ENCODE measurements at places on chromosomes 7 and 10.

DNA sequence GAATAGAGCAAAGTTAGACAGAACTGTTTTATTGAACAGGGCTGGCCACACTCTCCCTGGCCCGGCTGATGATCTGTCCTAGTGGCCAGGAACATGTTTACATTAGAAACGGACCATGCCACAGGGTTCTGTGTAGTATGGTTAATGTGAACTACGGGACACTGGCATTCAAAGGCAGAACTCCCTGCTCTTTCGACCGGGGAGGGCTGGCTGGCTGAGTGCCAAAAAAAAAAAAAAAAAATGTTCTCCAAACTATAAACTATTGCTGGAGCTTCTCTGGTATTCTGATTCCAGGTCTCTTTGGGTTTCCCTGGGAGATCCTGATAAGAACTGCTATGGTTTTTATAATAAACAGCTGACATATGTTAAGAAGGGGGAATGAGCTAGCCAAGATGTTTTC, 1262.6 kb upstream of the SORCS1 start:
- DNase-seq, result no peak

DNA sequence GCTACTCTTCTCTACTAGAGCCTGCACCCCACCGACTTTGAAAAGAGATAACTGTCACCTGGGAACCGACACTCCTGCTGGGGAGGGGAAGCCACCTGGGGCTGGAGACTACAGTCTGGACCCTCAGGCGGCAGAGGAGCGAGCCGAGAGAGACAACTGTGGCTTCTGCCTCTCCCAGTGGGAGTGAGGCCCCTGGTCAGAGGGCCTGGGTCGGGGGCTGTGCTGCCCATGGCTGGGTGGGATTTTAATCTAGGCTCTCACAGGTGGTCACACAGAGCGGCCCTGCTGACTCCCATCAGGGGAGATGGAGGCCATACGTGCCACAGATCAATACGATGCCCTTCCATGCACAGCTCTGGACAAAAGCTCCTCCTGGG, 372.1 kb downstream of the DNAJB6 start:
- DNase-seq, result no peak

GRCh38 chr10:48194830-48195229, 79.7 kb downstream of the FRMPD2 start:
- DNase-seq, result no peak

- DNase-seq, result no peak
These were observed 70.9 kb downstream of the AMZ1 start for GRCh38 chr7:2758673-2759616.

GRCh38 chr7:1170741-1171501, 10.9 kb upstream of the ZFAND2A start:
- DNase-seq, result no peak

- no peak for DNase-seq
These were observed 7.2 kb upstream of the PSAP start for GRCh38 chr10:71857934-71858890.

- no peak for DNase-seq
These were observed 23.4 kb upstream of the LIPA start for GRCh38 chr10:89274928-89275327.

DNA sequence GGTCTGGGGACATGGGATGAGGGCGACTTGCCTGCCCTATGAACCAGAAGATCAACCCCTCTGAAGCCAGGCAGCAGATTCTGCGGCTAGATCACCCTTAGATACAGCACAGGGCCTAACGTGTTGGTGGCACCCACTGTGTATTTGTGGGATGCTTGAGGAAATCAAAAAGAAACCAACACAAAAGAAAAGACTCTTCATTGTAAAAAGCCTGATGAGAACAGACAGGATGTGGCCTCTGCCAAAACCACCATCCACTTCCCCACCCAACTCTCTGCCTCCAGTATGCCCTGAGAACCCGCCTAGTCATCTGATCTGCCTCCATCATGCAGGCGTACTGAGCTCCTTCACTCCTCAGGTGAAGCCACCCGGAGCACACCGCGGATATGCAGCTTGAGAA, 97.2 kb upstream of the INSYN2A start:
- no peak for DNase-seq

DNA sequence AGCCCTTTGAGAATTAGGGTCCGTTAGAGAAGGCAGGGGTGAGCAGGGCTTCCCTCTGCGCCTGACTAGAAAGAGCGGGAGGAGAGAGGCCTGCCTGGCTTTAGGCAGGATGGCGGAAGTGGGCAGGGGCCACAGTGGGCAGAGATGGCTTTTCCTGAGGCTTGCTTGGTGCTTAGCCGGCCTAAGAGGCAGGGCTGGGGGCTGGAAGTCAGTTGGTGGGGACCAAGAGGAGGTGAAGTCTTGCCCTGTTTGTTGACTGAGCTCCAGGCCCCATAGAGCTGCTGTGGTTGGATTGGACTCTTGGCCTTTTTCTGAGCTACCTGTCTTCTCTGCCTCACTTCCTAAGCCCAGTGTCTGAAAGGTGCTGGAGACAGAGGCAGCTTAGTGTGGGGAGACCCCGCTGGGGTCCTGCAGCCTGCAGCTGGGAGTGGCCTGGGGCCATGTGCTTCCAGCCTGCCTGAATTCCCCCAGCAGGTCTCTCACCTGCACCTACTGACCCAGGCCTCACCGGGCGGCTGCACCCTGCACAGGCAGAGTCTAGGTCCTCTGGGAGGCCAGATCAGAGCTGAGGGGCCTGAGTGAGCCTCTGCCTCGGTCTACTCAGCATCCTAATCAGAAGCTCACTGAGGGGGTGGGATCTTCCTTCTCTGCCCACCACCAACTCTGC, 4.8 kb downstream of the FAM241B start:
- no peak for DNase-seq

DNA sequence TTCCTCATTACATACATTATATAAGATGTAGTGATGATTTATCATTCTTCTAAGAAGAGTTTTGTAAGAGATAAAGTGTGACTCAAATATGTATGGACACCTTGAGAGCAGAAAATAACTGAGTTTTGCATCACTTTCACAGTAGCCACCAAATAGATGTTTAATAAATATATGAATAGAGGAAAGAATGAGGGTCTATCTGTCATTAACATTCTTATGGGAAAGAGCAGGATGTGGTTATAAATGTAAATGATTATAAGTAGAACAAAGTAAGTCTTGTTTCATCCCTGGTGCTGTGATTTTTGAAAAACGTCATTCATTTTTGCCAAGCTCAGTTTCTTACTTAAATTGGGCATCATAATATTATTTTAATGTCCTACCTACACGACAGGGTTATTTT, 15.0 kb upstream of the CRPPA start:
- no peak for DNase-seq

GRCh38 chr10:60082341-60082740, 176.0 kb upstream of the CCDC6 start:
- DNase-seq, result no peak

DNA sequence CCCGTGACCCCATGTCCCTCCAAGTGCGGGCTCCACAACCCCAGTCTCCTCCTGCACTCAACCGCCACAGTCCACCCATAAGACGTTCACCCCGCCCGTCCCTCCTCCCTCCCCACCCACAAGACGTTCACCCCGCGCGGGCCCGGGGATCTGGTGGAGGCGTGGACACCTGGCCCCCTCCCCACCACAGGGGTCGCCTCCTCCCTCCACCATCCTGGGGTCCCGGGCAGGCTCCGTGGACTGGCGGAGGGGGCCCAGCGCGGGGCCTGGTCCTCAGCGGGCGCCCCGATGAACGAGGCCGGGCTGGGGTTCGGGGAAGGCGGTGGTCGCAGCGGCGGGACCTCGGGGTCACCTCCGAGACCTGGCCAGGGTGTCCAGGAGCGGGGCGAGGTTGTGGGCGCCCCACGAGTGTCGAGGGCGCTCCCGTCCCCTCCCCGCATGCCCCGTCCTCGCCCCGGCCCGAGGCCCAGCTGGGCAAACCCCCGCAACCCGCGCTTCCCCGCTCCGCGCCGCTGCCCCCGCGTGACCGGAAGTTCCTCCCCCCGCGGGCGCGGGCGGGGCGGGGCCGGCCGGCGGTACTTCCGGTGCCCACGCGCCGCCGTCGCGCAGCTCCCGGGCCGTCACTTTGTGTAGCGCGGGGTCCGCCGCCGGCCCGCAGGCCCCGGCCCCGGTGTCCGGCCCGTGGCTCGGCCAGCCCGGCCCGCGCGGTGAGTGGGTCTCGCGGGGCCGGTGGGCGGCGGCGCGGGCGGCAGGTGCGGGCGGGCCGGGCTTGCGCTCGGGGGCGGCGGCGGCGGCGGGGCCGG, at the start of gene ZNF316:
Gene ZNF316 (plus strand): TSS at position 578 of the 803 bp plus-strand sequence. CDS start 5,092 bp downstream, outside the sequence.
- no peak for DNase-seq

GRCh38 chr7:132778761-132779160, 202.5 kb upstream of the PLXNA4 start:
- no peak for DNase-seq

GRCh38 chr7:12898620-12899019, 211.2 kb downstream of the ARL4A start:
- DNase-seq, result no peak

GRCh38 chr7:25303281-25304181, 75.2 kb upstream of the NPVF start:
- no peak for DNase-seq

- DNase-seq, result no peak
These were observed 65.6 kb upstream of the KDM7A start for GRCh38 chr7:140242057-140243031.

DNA sequence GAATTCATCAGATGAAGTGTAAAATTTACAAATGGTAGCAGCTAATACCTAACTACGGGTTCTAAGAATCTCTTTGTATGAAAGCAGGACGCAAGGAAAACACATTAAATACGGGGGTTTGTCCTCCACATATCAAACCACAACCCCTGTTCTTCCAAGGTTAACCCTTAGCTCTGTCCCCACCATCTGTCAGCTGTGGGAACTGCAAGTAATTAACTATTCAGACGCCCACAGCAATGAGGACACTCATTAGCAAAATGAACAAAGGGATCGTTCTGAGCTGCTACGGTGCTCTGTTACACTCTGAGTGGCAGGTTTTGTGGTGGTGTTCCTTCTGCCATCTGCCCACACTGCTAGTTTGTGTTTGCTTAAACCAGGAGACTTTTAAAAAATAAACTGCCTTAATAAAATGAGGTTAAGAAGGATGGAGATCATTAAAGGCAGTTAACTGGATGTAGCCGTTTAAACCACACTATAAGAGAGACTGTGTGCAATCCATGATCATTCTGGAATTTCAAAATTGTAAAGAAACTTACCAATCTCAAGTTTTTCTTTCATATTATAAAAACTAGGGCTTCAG, 51.4 kb downstream of the C10orf67 start:
- no peak for DNase-seq

DNA sequence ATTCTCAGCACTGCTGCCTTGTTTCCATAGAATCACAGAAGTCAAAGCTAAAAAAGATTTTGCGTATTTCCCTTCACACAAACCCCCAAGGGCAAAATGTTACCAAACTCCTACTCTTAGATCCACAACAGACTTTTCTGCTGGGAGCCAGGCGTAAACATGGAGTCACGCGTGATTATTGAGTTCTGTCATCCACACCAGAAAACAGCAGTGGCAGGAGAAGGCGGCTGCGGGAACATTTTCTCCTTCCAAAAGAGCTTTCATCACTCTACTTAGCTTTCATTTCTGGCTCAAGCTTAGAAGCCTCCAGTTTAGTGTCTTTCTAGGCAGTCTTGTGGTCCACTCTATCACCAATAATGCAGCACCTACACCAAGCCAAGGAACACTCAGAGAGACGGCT, 712.9 kb upstream of the NRP1 start:
- DNase-seq, result no peak

- DNase-seq, result no peak
These were observed 220.8 kb upstream of the TCERG1L start for GRCh38 chr10:131532291-131532690.

All from AG09309 (cell line).